ENCODE measurements at places on chromosomes 4 and X.
A peak's percentile ranks its signal among the peaks of the same experiment; 100 is the strongest.

DNA sequence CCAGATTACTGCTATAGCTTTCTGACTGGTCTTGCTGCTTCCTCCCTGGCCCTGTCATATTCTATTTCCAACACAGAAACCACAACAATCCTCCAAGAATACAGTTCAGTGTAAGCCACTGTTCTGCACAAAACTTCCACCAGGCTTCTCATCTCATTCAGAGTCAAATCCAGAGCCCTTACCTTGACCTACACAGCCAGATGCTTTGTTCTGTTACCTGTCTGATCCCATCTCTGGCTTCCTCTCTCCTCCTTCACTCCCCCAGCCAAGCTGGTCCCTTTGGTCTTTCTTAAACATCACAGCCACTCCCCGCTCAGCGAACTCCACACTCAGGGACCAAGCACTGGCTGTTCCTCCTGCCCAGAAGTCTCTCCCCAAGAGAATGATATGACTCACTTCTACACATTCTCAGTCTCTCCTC, 84.8 kb upstream of the BMP2K start:
- DNase-seq = no peak

DNA sequence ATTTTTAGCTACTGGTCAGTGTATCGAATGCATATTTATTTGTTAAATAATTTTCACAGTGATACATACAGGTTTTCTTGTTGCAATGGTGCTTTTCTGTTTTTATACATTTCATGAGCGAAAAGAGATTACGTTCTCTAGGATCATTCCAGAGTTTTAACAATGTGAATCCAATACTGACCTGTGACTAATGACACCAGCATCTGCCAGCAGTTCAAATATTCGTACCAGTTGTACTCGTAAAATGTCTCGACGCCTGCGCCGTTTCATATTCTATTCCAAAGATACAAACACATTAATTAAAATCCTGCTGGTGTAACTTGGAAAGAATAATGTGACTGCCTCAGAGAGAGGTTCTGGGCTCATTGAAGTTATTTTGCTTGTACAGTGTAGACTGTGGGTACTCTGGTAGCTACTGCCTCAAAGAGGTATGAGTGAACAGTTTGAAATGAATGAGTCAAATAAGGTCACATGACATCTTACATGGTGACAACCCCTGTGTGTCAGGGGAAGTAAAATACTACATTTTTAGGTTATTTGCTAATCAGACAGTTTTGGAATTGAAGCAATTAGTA, 80.7 kb downstream of the ZAR1 start:
- no peak for DNase-seq

- DNase-seq = no peak
These were observed 1160.6 kb upstream of the AGA start for GRCh38 chr4:178602833-178603232.

GRCh38 chr4:23878912-23879732, 10.7 kb downstream of the PPARGC1A start:
- no peak for DNase-seq

GRCh38 chrX:9102956-9103355, 69.0 kb upstream of the FAM9B start:
- DNase-seq = no peak

- DNase-seq = peak; percentile 96
These were observed at the start of gene GEMIN8 for GRCh38 chrX:14029425-14030173. Gene GEMIN8 (minus strand): TSS chrX:14029892. CDS start chrX:14021478, 8,414 bp downstream.

- DNase-seq = no peak
These were observed 6.8 kb upstream of the G3BP2 start for GRCh38 chr4:75679876-75680575.

- no peak for DNase-seq
These were observed 6.0 kb downstream of the PDLIM5 start for GRCh38 chr4:94457692-94458106.

- no peak for DNase-seq
These were observed 142.0 kb upstream of the NUDT6 start for GRCh38 chr4:123064390-123064789.
